ENCODE measurements at places on chromosomes 13 and 19. TPM values are rescaled to one million over a fixed set of nuclear protein-coding genes. Genes with fewer than 3 reads are reported as not detected.

GRCh38 chr13:88112526-88112925, 441.4 kb downstream of the SLITRK5 start:
- peaks cover 4% of the 10 kb centered on the region for H3K27me3 ChIP-seq
- H3K36me3 ChIP-seq: no peaks in the 10 kb centered on the region
- H3K4me1 ChIP-seq: no peaks in the 10 kb centered on the region

The CEACAM20 gene
- 2.3 TPM for total RNA-seq

The KLK7 gene
- total RNA-seq: 0.36 TPM

- H3K27me3 ChIP-seq: peaks cover 25% of the 10 kb centered on the region
- no peak overlapping the region for H3K27ac ChIP-seq
- H3K36me3 ChIP-seq: no peaks in the 10 kb centered on the region
- H3K4me1 ChIP-seq: no peaks in the 10 kb centered on the region
- H3K4me3 ChIP-seq: no peak overlapping the region
Measured at GRCh38 chr19:5407356-5407755, 47.9 kb upstream of the ZNRF4 start.

DNA sequence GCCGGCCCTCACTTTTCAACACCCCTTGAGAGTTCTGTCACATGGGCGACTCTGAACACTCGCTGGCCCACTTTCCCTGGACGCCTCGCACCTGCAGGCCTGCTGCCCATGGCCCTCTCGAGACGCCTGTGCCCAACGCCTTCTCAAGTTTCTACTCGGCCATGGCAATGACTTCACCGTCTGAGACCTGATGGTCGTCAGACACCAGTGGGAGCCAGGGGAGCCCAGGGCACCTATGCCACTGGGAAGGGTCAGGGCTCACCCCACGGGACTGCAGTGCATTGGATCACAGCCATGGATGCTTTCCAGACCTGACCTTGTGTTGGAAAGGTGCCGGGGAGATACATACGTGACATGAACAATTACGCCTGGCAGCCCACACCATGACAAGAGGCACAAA, 60.1 kb downstream of the KLF2 start:
- H3K4me1 ChIP-seq: no peaks in the 10 kb centered on the region
- peaks cover 10% of the 10 kb centered on the region for H3K36me3 ChIP-seq
- H3K27ac ChIP-seq: no peak overlapping the region
- H3K4me3 ChIP-seq: no peak overlapping the region
- no peaks in the 10 kb centered on the region for H3K27me3 ChIP-seq
- DNase-seq: no peak

- H3K36me3 ChIP-seq: no peaks in the 10 kb centered on the region
- DNase-seq: no peak
- no peaks in the 10 kb centered on the region for H3K4me1 ChIP-seq
- H3K4me3 ChIP-seq: no peak overlapping the region
Measured at GRCh38 chr19:41599175-41599966, 23.4 kb downstream of the CEACAM21 start.
